ENCODE measurements at places on chromosomes 2 and 18. TPM values are rescaled to one million over a fixed set of nuclear protein-coding genes. Genes with fewer than 3 reads are reported as not detected.

Gene POTEI
- 0.11 TPM for total RNA-seq

- no peak for ATAC-seq
Measured at GRCh38 chr2:127053731-127054603, 53.0 kb downstream of the BIN1 start.

DNA sequence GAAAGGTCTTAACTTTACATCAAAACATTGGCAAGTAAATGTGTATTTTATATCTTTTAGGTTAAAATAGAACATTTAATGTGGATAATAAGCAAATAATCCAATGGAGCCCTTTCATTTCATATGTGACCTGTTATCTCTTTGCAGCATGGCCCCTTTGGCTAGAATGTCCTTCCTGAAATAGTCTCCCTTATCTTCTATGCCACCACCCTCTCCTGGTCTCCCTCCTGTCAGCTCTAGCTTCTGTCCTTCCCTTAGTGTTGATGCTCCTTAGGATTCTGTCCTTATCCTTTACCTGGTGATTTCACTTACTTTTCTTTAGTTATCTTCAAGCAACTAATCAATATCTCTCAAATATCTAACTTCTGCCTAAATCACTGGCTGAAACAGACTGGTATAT, 87.1 kb upstream of the TFCP2L1 start:
- no peak for ATAC-seq

GRCh38 chr18:10524507-10525370, 1.1 kb upstream of the NAPG start:
- no peak for ATAC-seq
